ENCODE measurements at places on chromosomes 7 and 10.

DNA sequence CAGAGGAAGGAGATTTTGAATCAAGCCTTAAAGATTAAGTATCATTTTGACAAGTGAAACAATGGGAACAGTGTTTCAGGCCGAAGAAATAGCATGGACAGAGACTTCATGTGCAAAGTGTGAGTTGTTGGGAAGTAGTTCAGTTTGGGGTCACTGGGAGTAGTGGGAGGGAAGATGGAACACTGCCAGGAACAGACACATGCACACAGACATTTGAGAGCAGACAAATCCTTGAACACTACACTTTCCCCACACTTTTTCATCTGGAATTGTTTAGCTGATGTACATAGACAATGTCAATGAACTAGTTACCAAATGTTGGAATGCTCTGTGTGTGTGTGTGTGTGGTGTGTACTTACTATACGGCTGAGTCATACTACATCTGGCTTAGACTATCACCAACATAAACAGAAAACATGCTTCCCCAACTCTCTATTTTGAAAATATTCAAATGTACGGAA, 52.4 kb upstream of the LRRC17 start:
- DNase-seq, result no peak

- no peak for DNase-seq
These were observed 3.2 kb downstream of the UBE2H start for GRCh38 chr7:129949292-129950133.

- DNase-seq, result no peak
These were observed 36.1 kb downstream of the NEUROD6 start for GRCh38 chr7:31304446-31304845.

- no peak for DNase-seq
These were observed 86.7 kb downstream of the MICU1 start for GRCh38 chr10:72539137-72539536.

DNA sequence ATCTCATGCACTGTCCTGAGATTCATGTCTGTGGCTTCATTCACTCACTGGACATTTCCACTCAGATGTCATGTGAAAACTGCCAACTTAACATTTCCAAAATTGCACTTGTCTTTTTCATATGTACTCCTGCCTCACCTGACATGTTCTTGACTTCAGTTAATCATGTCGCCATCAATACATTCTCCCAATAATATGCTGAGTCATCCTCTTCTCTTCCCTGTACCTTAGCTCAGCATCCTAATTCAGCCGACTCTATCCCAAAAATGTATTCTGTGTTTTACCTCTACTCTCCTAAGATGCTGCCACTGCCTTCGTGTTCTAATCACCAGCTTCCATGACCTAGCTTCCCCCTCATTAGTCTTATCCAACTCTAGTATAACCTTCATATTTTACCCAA, 93.9 kb upstream of the GNAI1 start:
- DNase-seq, result no peak
